ENCODE measurements at places on chromosomes 5 and 9.

GRCh38 chr9:81266674-81267073 lies 422.7 kb downstream of the TLE1 start:
- no peak for DNase-seq

DNA sequence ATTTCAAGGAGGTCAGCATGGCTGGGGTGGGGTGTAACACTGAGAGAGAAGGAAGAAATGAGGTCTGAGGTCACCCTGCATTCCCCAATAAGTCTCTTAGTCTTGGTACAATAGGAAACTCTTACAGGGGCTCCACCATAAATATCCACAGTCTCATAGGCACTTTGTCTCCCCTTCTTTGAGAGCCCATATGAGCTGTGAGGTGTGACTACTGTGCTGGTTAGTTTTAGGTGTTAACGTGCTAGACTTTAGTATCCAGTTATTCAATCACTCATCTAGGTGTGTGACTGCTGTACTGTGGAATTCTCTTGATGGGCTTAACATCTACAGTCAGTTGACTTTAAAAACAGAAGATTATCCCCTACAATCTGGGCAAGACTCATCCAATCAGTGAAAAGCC lies 378.1 kb upstream of the RFX3 start:
- no peak for DNase-seq

DNA sequence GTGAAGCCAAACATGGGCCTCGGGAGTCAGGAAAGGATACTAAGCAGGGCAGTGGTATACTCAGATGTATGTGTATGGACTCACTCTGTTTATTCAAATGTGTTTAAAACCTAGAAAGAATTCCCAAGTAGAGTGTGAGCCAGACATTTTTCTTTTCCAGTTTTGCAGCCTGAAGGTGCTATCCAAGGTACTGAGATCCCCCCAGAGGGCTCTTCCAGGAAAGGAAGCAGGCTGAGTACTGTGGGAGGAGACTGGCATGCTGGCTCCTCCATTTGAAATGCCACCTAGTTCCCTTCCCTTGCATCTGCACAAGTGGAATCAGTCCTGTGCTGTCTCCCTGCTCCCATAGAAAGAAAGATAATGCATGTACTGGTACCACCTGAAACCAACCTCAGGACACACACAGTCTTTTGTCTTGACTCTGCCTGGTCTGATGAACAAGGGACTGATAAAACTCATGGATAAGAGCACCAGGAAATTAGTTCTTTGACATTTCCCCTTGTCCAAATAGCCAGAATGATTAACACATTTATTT lies 85.9 kb downstream of the HRH2 start:
- no peak for DNase-seq

DNA sequence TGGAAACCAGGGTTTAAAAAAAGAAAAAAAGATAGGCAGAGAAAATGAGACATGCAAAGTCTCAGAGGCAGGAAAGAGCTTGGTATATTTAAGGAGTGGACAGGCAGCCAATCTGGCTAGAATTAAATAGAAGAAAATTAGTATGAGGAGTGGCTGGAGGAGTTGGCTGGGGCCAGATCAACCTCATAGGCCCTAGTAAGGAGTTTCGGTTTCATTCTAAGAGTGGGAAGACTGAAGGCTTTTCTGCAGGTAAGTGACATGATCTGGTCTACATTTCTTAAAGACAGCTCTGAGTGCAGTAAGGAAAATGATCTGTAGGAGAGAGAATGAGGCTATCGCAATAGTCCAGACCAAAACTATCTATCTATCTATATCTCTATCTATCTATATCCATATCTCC lies 27.5 kb downstream of the ADRB2 start:
- DNase-seq, result no peak

GRCh38 chr9:134064711-134065110 lies 3.1 kb downstream of the BRD3 start:
- no peak for DNase-seq

GRCh38 chr5:74187757-74188156 lies 452.8 kb downstream of the ENC1 start:
- DNase-seq, result no peak

DNA sequence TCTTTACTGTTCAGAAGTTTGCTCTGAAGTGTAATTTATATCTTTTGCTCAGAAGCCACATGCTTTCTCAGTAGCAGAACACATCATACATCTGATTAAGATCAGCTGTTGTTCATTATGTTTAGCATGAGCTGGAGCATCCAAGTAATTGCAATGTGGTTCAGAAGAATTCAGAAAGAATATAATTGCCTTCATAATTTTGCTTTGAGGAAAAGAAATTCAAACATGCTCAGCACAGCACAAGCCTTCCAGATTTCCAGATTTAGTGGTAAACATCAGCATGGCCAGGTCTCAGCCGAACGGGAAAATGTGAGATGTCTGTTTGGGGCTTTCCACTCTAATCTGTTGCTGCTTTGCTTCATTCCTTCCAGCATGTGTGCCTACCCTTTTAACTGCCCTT lies 65.9 kb downstream of the ITGA1 start:
- no peak for DNase-seq

GRCh38 chr5:161277011-161277410 lies 269.5 kb downstream of the GABRB2 start:
- DNase-seq, result no peak

DNA sequence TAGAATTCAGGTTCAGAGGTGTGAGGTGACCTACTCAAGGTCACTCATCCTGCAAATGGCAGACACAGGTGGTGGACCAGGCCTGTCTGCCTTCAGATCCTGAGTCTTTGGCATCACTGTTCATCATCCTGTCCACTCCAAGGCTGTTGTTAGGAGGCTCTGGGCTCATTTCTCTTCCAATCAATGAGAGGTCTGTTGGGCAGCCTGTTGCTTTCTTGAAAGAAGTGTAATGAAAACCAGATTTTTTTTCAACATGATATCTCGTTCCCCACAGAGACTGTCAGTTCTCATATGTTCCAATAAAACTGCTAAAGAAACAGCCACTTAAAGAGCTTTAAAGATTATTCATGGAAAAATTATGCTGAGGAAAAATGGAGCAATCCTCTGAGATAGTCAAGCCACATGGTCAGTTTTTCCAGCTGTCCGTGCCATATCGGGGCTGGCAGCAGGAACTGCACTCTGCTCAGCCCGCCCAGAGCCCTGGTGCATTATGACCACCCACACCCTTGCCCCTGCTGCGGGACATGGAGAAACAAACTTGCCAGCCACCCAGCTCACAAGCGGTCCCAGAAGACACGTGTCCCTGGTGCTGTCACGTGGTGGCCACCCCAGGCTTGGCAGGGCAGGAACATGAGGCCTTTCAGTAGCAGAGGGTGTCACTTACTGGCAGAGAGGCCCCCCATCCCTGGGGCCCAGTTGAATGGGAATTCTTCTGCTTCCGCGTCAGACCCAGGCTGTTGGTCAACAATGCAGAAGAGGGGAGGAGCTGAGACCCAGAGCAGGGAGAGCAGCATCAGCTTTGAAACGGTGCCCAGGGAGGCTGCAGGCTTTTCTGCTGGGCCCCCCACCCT lies 63.7 kb upstream of the ANGPTL2 start:
- no peak for DNase-seq

GRCh38 chr5:6858419-6858818 lies 145.2 kb downstream of the TENT4A start:
- no peak for DNase-seq

DNA sequence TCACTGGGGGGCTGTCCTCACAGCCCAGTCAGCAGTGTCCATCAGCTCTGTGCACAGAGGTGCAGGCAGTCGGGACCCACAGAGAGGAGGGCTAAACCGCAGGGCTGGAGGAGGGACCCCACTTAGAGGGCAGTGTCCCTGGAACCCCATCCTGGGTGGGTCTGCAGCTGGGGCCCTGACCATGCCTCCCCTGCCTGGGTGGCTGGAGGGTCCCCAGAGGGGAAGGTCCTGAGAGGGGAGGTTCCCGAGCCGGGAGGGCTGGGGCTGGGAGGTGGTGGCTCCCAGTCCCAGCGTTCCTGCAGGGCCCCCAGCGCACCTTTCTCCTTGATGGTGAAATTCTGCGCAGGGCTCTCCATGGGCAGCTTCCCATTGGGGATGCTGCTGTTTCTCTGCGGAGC lies 32.7 kb downstream of the EXOC3 start:
- DNase-seq, result no peak
